Stimulated activated CD4-positive, alpha-beta T cell treated with anti-CD3 and anti-CD28 coated beads, TNF-alpha, amount 100 ng/mL, for 24 hours (primary cell): ENCODE measurements at places on chromosomes 4 and X.

- no peak for DNase-seq
Measured at GRCh38 chrX:12139934-12140611, 1.8 kb downstream of the FRMPD4 start.

DNA sequence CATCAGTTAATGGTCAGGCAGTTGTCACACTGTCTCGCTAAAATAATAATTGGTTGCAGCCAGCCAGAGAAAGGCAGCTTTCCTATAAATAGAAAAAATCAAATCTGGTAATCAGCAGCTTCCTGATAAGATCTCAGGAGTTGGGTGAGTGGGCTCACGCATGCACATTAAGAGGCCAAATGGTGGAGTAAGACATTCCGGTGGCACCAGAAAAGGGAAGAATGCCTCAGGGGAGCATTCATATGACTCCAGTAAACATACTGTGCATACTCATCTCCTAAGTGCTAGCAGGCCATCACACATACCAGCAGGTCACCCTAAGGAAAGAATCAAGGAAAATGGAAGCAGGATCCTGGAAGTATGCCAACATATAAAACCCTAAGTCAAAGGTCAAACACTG, 40.1 kb downstream of the UGT2B15 start:
- DNase-seq = no peak

- DNase-seq = no peak
Measured at GRCh38 chrX:23334521-23334847, 165 bp upstream of the PTCHD1 start.

DNA sequence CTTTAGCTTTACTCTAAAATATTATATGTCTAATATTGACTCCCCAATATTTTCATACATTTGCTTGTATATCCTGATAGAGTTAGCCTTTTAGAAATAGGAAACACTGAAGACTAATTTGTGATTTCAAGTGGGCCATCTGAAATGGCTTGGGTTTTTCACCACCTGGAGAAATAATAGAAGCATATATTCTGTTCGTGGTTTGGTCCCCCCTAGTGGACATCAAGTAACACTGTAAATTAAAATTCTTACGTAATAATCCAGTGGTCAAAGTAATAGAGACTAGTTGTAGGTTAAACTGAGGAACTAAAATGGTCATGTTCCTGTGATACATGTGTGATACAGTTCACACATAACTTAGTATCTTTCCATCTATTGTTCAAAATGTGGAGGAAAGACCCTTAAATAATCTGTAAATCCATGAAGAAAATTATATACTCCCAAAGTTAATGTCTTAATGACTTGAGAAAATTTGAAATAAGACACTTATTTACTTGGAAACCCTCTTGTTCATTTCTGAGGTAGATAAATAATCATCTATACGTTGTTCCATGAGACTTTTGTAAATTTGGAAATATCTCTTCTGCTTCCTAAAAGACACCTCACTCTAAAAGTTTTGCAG, 79.8 kb upstream of the SMARCAD1 start:
- DNase-seq = no peak

DNA sequence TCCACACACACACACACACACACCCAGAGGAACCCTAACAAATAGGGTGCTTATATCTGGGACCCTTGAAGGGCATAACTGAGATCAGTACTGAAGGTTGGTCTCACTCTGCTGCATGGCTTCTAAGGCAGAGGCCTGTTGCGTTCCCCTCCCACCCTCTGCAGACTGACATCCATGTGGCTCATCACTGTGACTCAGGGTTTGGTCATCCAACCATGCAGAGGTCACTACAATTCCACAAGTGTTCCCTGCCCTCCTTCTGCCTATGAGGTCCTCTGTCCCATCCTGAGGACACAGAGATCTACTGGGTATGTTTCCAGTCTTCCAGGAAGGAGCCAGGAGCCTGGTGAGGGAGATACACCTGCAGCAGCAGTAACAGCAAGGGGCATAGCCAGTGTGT, 55.8 kb downstream of the XAGE2 start:
- DNase-seq = no peak

- DNase-seq = peak; percentile 4
Measured at GRCh38 chrX:132615391-132616131, 126.7 kb upstream of the MBNL3 start.

GRCh38 chrX:6449946-6450345, 85.0 kb downstream of the VCX3A start:
- no peak for DNase-seq

DNA sequence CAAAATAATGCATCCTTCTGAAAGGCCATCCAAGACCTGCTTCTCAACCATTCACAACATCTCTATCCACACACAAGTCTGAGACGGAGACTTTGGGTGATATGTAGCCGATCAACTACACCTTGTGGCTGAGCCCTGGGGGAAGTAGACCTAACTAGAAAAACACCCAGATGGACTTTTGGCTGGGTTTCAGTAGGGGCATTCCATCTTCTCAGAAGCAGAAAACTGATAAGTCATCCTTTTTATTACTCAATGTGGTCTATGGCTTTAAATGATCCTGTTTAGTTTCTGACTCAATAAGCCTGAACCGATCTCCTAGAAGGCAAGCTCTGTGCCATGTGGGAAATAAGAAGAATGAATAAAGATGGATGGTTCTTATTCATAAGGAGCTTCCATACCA, 82.5 kb upstream of the AFF2 start:
- no peak for DNase-seq

DNA sequence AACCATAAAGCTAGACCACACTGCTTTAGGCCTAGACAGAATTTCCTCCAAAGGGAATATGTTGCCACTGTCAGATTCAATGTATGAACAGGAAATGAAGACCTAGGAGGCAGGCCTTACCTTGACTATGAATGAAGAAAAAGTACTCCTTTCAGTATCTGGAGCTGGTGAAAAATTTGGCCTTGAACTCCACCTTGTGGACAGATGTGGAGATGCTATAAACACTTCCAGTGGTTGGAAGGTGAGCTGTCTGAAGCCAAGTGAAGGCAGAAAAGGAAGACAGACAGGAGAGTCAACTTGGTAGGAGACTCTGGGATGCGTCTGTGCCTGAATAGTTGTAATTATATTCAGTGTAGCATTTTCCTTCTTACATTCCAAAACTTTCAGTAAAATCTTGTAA, 17.2 kb downstream of the SPIN3 start:
- no peak for DNase-seq

DNA sequence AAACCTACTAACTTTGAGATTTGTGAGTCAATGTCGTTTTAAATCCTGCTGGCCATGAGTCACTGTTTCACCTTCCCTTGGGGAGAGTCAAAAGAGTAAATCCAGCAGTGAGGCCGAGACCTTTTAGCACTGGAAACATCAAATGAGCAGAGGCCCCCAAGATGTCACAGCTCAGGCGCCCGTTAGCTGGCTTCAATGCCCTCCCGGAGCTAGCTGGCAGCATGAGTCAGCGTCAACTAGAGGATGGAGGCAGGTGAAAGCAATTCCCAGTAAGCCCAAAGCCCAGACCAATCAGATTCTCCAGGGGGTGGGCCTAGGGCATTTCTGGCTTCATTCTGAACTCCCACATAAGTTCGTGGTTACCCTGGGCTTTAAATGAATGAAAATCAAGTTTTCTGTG, 170.9 kb downstream of the CLCN4 start:
- no peak for DNase-seq

DNA sequence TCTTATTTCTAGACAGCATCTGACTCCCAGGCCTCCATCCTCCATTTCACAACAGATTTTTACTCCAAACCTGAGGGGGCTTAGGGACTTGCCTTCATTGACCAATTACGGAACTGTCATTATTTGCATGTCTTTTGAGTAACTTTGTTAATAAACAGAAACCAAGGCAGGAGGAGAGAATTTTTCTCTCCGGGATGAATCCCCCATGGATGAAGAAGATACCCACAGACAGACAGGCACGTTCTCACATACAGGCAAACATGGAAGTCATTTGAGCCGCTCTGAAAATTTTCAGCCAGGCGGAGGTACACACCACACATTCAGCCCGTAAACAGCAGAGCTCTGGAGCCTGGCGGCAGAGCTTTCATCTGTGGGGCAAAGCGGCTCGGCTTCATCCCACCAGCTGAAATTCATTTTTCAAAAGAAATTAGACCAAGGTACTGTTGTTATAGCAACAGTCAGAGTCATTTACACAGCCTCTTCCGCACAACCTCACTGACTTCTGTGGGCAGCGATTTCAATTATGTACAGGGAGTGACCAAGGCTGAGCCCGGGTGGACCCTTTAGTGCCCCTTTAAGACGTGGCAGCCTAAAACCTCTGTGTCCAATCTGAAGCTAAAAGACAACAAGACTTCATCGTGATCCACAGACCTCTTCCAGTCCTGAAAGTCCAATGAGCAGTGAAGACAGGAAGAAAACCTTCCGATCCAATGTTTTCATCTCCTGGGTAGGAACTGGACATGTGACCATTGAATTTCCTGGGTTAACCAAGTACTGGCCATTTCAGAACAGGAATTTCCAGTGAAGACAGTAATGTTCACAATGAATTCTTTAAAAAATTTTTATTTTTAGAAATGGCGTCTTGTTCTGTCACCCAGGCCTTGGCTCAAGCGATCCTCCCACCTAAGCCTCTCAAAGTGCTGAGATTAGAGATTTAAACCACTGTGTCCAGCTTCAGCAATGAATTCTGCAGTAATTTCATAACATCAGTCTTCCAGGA, 237.0 kb downstream of the MGST2 start:
- no peak for DNase-seq

DNA sequence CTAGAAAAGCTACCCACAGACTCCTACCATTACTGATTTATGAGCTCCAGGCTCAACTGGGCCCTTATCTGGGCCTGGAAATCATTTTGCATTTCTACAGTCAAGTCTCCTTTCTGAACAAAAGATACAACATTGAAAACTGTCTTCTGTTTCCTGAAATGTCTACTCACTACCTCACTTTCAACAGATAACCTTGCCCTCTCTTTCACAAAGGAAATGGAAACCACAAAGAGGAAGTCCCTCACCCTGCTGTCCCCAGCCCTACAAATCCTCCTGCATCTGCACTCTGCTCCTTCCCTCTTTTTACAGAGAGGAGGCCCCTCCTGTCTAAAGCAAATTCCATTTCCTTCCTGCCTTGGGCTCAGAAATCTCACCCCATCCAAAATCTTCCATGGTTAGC, 24.8 kb upstream of the CYBB start:
- no peak for DNase-seq

GRCh38 chr4:88613417-88613875, 21.2 kb downstream of the HERC3 start:
- no peak for DNase-seq

- no peak for DNase-seq
Measured at GRCh38 chr4:8276358-8277240, 7.0 kb downstream of the HTRA3 start.

- no peak for DNase-seq
Measured at GRCh38 chrX:21996872-21997455, 35.2 kb upstream of the PHEX start.

DNA sequence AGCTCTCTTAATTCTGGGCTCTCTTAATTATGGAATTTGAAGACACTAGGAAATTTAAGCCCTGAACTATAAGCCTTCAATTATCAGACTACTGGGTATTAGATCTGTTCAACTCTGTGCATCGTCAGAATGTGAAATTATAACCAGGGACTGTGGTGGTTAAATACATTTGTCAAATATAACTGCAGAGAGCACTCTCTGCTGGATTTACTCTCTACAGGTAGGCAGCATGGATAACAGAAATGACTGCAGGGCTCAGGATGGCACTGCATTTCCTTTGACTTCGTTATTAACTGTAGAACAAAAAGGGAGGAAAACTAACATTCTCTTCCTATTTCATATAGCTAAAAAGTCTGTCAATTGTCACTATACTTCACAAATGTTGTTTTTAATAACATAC, 310.1 kb upstream of the RASGEF1B start:
- DNase-seq = no peak

DNA sequence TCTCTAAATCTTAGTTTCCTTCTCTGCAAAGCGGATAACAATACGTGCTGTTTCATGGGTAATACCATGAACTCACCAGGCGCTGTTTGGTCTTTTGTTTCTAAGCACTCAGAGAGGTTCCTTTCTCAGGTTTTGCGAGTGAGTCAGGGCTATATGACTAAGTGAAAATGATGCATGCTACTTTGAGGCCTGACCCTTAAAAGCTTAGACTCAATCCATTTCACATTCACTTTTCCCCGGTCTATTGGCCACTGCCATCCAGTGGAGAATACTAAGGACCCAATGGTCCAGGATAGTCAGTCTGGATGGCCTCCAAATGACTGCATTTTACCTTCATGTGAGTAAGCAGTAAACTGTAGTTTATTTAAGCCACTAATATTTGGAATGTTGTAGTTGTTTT, 400.8 kb upstream of the SLIT2 start:
- no peak for DNase-seq

DNA sequence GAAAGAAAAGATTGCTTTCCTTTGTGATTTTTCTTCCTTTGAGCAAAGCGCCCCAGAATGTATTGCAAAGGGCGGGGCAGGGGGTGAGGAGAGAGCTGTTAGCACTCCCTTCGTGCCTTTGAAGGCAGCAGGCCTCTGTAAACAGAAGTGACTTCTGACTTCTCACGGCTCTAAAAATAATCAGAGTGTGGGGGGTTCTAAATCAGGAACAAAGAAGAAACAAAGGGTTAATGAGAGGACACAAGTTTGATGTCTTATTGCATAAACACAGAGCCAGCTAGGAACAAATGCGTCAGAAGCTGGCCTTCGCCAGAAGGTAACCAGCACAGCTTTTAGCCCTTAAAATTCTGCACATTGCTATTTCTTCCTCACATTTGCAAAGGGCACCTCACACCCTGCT, 626.2 kb downstream of the MID1IP1 start:
- DNase-seq = no peak

GRCh38 chr4:168683595-168683994, 186.7 kb downstream of the PALLD start:
- DNase-seq = no peak

DNA sequence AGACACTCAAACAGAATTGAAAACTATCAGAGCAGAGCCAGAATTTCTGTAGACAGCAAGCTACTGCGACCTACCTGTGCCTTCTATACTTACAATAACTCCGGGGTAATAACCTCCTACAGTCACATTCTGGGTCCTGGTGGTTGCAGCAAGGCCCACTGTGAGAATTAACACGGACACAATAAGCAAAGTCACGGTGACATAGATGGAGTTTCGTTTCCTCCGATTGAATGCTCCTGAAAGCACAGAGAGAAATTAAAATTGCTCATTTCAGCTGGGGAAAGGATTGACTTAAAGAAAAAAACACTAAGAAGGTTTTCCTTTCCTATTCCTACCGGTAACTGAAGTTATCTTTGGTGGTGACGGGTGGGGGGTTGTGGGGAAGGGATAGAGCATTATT, 7.0 kb downstream of the TMEM255A start:
- no peak for DNase-seq

GRCh38 chr4:184399512-184399908, 74.8 kb downstream of the IRF2 start:
- no peak for DNase-seq

DNA sequence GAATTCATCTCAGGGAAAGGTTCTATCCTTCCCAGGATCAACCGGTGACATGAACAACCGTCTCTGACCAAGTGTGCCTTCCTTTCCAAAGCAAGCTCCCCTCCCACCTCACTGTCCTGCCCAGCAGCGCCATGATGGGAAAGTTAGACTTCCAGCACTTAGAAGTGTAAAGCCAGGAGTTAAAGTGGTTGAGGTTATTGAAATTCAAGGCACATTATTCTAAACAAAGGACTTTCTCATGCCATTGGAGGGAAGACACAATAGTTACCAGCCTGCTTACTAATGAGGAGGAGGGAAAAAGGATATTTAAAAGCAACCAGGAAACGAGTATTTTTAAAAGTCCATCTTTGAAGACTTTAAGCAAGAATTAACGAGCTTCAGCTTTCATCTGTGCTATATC, 96.8 kb downstream of the NSUN7 start:
- no peak for DNase-seq
